ENCODE measurements at places on chromosomes 7 and 10. TPM values are rescaled to one million over a fixed set of nuclear protein-coding genes. Genes with fewer than 3 reads are reported as not detected.

DNA sequence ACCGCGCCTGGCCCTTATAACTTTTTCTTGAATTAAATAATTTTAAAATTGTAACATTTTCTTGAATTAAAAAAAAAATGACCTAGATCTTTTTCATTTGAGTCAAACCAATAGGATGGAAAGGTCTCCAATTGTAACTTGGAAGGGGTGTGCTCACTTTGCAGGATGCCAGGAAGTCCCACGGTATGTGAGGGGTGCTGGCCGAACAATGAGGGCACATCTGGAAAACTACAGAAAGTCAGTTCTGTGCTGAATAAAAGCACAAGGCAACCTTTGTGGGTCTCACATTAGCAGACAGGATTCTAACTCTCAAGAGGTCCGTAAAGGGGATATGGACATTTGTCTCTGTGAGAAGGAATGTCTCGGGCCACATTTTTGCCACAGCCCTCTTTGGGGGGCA is 52.8 kb upstream of the PDLIM1 start:
- no peaks in the 10 kb centered on the region for H3K27me3 ChIP-seq
- no peak for DNase-seq
- no peak overlapping the region for H3K27ac ChIP-seq
- H3K36me3 ChIP-seq, result no peaks in the 10 kb centered on the region
- H3K4me1 ChIP-seq, result no peaks in the 10 kb centered on the region

DNA sequence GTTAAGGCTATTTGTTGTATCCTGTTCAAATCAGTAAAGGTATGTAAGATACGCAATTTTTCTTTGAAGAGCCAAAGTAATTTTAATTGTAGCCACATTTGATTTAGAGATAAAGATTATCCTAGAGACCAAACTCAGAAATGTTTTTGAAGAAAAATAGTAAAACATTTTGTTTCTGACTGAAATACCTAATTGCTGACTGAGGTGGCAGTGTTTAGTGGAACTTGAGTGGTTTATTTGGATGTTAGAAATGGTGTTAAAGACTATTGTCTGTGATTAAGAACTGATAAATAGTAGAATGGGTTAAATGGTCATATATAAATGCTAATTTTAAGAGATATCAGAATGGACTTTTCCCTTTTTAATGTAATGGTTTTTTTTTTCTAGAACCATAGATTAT is 15.3 kb downstream of the EDRF1 start:
- H3K4me3 ChIP-seq, result no peak overlapping the region
- no peak overlapping the region for H3K27ac ChIP-seq
- no peaks in the 10 kb centered on the region for H3K4me1 ChIP-seq
- no peak for DNase-seq

DNA sequence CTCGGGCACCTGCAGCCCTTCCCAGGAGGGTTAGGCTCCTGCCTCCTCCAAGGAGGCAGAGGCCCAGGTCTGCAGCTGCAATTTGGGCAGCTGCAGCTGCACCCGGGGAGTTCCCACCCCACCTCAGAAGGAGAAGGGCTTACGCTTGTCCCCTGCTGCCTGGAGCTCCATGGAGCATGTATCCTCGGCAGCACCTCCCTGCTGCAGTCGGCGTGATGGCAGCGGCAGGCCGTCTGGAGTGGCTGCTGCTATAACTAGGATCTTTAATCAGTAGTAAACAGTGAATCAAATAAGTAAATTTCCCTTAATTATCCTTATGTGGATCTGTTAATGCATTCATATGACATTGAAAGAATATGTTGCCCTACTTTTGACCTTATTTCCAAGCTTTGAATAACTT is 167.0 kb downstream of the PON1 start:
- no peaks in the 10 kb centered on the region for H3K27me3 ChIP-seq
- H3K4me3 ChIP-seq, result no peak overlapping the region
- no peak for DNase-seq
- no peaks in the 10 kb centered on the region for H3K4me1 ChIP-seq
- no peaks in the 10 kb centered on the region for H3K36me3 ChIP-seq

EDRF1 gene
- 39.0 TPM for total RNA-seq
